Stimulated activated CD4-positive, alpha-beta T cell treated with anti-CD3 and anti-CD28 coated beads, Interleukin-12 subunit alpha, Interleukin-12 subunit beta, amount 100 ng/mL, for 4 hours (primary cell): ENCODE measurements at places on chromosomes 2 and 18.

DNA sequence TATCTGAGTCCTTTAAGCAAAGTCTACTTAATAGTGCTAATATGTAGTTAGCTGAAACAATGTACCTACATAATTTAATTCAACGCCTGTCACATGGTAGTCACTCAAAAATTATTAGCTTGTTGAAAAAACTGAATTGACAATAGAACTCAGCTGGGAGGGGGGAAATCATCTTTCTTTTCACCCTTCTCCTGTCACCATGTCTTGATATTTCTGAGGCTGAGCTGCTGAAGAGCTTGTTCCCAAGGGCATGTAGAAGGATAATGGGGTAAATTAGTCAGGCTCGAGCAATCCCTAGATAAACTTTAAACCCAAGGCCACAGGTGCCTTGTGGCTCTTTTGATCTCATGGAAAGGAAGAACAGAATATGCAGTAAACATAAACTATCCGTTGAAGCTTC lies 339.6 kb upstream of the LRATD1 start:
- no peak for DNase-seq

DNA sequence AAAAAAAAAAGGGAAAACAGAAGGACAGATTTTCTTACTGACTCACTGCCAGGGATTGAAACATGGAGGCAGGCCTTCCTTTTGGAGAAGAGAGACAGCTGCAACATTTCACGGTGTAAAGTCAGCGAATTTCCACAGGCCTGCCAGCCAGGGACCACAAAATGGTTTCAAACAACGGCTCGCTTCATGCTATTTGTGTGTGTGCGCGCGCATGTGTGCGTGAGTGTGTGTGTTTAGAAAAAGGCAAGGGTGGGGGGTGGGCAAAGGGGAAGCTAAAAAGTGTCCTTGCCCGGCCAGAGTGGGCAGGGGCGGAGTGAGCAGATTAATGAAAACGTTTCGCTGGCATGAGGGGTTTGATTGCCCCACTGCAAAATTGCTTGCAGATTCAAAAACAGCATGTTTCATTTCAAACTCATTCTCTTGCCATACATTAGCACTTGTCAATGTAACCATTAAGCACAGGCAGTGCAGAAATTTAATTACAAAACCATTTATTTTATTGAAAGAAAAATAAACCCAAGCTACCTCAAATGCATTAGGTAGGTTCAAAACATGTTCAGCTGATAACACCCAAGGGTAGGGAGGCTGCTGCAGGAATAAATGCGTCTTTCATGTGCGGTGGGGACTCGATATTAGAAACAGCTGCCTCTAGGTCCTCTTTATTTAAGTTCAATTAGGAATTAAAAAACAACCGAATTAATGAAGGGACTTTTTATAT lies 182.1 kb upstream of the SIX2 start:
- DNase-seq, result no peak

GRCh38 chr2:75560022-75560767 lies 544 bp downstream of the EVA1A start:
- no peak for DNase-seq

DNA sequence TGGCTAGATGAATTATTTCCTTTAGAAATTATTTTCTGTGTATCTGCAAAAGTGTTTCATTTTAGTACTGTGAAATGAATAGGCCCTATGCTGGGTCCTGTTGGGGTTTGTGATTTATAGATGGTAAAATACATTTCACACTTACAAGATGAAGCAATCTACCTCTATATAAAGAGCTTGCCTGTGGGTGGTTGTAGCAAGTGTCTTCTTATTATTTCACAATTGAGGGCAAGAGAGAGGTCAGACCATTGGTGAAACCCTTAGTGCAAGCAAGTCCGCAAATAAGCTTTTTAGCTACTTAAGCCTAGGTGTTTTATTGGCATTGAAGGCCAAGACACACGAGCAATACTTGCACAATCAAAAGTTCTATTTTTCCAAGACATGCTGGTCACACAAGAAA lies 153.1 kb downstream of the FMNL2 start:
- no peak for DNase-seq

DNA sequence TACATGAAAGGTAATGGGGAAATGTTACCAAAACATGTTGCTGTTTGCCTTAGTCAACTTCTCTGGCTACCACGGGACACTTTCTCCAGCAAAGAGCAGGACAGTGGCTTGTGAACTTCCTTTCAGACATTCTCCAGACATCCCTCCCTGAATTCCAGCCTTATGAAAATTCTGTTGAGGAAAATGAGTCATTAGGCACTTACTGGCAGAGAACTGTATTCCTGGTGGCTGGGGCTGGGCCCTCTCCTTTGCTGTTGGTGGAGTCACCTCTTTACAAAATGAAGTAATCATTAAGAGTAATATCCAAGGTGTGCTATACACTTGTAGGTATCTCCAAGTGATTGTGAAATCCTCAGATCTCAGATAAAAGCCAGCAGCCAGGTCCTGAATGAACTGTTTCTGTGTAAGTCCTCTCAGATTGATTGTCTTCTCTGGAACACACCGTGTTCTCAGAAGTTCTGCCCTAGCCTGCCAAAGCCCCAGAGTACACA lies 1.3 kb upstream of the FAP start:
- DNase-seq, result no peak

- DNase-seq, result no peak
These were observed 25.2 kb downstream of the CAPN13 start for GRCh38 chr2:30781961-30782533.

GRCh38 chr2:74721316-74721715 lies 67.3 kb downstream of the SEMA4F start:
- DNase-seq, result no peak

GRCh38 chr2:158603205-158603604 lies 146.5 kb downstream of the PKP4 start:
- DNase-seq, result no peak

DNA sequence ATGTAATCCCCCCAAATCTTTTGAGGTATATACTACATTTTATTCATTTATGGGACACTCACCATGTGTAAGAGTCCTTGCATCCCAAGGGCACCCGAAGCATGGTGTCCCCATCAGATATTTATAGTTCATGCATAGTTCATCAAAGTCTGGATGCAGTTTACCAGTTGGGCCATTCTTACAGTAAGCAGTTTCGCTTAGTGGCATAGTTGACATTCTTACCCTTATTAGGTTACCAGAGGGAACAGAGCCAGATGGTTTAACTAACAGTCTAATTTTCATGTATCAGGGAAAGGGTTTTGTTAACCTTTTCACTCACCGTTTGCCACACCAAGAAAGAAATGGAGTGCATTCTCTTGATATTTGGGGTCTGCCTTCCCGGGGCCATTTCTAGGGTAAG lies 7.1 kb downstream of the ZNF407 start:
- DNase-seq, result no peak

DNA sequence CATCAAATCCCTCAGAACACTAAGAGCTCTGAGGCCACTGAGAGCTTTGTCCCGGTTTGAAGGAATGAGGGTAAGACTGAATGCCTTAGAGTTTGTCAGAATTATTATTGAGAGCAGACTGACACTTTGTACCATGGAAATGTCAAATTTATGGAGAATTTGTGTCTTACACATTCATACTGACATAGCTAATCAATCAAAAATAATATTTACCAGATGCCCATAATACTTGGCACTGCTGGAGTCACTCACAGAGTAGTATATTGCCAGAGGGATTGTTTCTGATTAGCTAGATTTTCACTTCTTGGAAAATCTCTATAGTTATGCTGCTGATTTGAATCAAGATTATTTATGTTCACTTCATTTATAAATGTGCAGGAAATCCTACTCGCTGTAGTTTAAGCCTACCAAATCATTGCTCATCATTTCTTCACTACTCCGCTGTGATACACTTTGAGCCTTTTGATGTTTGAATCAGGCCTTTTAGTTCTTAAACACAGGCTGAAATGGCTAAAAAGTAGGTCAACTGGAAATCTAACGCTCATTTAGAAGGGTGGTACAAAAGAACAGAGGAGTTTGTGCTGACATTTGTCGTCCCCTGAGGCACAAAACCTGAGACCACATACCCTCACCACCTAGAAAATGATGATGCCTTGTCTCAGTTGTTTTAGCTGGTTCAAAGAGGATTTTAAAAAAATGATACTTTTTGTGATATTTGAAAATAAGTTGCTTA lies 96.1 kb upstream of the CSRNP3 start:
- no peak for DNase-seq

- no peak for DNase-seq
These were observed 23.6 kb upstream of the STAT4 start for GRCh38 chr2:191174442-191174841.

DNA sequence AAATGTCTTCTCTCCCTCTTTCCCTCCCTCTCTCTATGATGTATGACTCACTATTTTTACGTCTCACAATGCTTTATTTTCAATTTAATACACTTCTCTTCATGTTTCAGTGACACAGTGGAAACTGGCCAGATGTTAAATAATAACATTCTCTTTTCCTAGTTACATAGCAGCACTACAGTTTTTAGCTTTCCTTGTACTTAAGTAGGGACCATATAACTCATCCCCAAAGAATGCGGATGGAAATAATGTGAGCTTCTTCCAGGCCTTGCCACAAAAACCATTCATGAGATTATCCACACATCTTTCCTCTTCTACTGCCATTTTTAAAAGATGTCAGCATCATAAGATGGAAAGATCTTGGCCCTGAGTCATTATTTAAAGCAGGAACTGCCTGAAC lies 789.4 kb downstream of the LRP1B start:
- no peak for DNase-seq

DNA sequence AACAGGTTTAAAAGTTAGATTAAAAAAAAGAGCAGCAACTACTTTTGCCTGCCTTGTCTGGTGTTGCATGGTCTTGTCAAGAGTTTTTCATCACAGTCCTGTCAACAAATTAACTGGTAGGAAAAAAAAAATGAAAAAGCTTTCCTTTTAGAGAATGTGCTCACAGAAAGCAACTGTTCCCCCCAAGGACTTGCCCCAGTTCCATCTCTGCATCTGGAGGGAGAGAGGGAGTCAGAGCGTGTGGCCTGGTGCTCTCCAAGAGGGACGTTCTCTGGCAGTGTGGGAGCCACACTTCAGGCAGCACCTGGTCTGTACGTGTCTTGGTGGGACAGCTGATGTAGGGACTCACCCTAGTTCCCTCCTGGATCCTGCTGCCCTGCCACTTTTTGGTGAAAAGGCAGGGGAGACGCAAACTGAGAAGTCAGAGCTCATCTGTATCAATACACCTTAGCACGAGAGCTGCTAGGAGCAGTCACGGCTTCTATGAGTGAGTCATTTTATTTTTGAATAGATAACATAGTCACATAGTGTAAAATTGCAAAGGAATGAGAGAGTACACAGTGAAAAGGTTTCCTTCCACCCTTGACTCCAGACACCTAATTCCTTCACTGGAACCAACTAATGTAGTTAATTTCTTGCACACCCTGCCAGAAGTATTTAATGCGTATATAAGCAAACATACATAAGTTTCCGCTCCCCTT lies 172.5 kb upstream of the MGAT5 start:
- no peak for DNase-seq

GRCh38 chr2:148936857-148937450 lies 61.9 kb downstream of the KIF5C start:
- no peak for DNase-seq

- no peak for DNase-seq
These were observed 2.2 kb downstream of the IL1F10 start for GRCh38 chr2:113069676-113070605.
